ENCODE measurements at places on chromosomes 12 and 14.

GRCh38 chr12:55818140-55818728 is 393 bp downstream of the ORMDL2 start:
- DNase-seq: no peak

DNA sequence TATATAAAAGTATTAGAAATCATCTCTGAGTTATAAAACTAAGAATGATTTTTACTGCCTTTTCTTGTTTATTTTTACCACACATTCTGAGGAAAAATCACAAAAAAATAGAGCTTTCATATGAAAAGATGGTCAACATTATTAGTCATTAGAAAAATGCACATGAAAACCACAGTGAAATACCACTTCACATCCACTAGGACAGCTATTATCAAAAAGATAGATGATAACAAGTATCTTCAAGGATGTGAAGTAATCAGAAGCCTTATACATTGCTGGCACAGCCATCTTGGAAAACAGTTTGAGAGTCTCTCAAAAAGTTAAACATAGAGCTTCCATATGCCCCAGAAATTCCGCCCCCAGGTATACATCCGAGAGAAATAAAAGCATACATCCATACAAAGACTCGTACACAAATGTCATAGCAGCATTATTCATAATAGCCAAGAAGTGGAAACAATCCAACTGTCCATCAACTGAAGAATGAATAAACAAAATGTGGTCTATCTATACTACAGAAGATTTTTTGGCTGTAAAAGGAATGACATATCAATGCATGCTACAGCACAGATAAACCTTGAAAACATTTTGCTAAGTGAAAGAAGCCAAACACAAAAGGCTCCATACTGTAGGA is 523.9 kb downstream of the FUT8 start:
- DNase-seq: no peak

GRCh38 chr12:123532019-123532418 is 1.5 kb downstream of the RILPL1 start:
- peak; percentile 64 for DNase-seq

DNA sequence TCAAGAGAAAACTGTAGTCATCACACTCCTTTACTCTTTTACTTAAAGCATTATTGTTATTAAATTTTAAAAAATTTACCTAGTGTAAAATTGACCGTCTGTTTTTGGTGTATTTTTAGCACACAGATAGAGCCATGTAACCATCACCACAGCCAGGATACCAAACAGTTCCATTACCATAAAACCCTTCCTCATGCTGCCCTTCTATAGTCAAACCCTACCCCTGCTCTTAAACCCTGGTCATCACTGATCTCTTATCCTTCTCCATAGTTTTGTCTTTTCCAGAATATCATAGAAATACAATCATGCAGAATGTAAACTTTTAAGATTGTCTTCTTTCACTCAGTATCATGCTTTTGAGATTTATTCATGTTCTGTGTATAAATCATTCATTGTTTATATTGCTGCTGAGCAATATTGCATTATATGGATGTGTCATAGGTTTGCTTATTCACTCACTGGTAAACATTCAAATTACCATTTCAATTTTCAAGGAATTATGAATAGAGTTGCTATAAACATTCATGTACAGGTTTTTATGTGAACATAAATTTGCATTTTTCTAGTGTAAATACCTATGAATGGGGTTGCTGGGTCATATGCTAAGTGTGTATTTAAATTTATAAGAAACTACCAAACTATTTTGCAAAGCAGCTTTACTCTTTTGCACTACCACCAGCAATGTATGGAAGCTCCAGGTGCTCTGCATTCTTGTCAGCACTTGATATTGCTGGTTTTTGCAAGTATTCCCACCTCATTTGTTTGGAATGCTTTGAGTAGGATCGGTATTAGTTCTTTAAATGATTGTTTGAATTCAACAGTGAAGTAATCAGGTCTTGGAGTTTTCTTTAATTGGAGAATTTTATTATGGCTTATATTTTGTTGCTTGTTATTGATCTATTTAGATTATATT is 125.5 kb downstream of the LMNTD1 start:
- DNase-seq: no peak

- DNase-seq: no peak
These were observed 15.9 kb upstream of the BLTP3B start for GRCh38 chr12:100158535-100158934.

DNA sequence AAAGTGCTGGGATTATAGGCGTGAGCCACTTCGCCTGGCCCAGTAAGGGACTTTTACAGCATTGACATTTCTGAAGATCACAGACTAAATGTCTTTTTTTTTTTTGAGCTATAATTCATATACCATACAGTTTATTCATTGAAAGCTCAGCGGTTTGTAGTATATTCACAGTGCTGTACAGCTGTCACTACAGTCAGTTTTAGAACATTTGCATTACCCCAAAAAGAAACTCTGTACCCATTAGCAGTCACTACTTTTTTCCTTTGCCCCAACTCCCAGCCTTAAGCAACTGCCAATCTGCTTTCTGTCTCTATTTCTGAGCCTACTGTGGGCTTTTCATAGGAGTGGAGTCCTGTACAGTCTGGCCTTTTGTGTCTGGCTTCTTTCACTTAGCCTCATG is 8.2 kb downstream of the BRI3BP start:
- no peak for DNase-seq

DNA sequence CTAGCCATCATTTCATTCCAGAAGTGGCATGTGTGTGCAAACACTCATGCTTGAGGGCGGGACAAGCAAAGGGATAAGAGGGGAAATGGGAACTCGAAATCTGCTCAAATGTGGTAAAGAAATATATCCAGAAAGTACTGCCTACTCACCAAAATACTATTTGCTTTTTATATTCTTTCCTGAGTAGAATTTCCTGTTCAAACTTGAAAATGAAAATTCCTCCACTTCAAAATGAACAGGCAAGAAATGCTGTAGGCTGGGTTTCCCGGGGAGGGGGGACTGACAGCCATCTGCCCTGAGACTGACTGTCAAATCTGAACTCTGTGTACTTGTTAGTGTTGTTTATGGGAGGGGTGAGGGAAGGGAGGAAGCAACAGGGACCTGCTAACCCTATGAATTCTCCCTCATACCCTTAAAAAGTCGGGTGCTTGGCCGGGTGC is 34.6 kb downstream of the NTF3 start:
- no peak for DNase-seq

- no peak for DNase-seq
These were observed 28.3 kb downstream of the TMEM120B start for GRCh38 chr12:121740847-121741246.

DNA sequence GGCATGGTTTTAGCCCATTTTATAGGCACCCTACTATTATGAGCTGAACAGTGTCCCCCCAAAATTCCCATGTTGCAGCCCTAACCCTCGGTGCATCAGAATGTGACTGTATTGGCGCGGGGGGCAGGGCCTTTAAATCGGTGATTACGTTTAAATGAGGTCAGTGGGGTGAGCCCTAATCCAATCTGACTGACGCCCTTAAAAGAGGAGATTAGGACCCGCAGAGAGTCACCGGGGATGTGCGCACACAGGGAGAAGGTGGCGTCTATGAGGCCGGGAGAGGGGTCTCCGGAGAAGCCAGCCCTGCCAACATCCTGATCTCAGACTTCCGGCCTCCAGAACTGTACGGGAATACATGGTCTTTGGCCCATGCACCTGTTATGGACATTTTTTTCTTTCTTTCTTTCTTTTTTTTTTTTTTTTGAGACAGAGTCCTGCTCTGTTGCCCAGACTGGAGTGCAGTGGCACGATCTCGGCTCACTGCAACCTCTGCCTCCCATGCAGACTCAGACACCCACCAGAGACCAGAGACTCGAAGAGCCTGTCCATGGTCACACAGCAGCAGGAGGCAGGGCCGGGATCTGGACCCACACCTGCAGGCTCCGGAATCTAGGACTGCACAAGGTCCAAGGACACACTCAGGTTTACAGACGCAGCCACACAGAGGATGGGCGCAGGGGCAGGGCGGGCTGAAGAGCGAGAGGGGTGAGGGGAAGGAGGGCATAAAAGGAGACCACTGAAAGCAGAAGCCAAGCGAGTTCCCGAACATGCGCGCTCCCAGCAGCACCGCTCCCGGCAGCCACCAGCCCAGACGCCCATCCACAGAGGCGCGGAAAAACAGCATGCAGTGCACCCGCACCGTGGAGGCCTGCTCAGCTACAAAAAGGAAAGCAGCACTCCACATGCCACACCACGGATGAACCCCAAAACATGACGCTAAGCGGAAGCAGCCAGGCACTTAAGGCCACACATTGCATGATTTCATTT is 19.0 kb downstream of the SCARB1 start:
- no peak for DNase-seq

GRCh38 chr14:22883173-22883976 is at the start of gene REM2:
REM2 (plus strand) TSS chr14:22883222; CDS start chr14:22883288, 66 bp downstream.
- DNase-seq: no peak
